ENCODE measurements at places on chromosomes 2 and 18.

DNA sequence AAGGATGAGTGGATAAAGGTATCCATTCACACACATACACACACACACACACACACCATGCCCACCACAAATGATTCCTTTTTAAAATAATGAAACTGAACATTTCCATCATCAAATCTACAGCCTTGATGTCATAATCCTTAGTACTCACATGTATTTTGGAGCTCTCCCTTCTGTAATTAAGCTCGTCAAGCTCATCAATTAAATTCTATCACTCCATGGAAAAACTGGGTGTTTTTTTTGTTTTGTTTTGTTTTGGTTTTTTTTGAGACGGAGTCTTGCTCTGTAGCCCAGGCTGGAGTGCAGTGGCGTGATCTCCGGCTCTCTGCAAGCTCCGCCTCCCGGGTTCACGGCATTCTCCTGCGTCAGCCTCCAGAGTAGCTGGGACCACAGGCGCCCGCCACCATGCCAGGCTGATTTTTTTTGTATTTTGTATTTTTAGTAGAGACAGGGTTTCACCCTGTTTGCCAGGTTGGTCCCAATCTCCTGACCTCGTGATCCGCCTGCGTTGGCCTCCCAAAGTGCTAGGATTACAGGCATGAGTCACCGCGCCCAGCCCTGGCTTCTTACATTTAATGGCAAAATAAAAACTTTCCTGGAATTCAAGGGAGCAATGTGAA, 78.6 kb upstream of the RGPD4 start:
- no peak for DNase-seq

DNA sequence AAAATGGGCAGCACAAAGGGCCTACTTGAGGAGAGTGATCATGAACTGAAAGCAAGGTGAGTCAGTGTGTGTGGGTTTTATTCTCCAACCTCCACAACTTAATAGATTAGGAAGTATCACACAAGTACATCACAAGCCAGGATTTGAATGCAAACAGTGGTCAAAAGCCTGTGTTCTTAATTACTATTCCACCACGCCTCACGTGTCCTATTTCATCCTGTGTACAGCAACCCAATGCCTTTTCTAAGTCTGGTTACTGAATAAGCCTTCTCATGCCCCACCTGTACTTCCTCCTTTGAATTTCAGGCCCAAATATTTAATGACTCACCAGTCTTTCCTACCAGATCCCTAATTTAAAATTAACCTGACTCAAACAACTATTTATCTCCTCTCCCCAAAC, 755.7 kb upstream of the SLC8A1 start:
- DNase-seq: peak; percentile 26

DNA sequence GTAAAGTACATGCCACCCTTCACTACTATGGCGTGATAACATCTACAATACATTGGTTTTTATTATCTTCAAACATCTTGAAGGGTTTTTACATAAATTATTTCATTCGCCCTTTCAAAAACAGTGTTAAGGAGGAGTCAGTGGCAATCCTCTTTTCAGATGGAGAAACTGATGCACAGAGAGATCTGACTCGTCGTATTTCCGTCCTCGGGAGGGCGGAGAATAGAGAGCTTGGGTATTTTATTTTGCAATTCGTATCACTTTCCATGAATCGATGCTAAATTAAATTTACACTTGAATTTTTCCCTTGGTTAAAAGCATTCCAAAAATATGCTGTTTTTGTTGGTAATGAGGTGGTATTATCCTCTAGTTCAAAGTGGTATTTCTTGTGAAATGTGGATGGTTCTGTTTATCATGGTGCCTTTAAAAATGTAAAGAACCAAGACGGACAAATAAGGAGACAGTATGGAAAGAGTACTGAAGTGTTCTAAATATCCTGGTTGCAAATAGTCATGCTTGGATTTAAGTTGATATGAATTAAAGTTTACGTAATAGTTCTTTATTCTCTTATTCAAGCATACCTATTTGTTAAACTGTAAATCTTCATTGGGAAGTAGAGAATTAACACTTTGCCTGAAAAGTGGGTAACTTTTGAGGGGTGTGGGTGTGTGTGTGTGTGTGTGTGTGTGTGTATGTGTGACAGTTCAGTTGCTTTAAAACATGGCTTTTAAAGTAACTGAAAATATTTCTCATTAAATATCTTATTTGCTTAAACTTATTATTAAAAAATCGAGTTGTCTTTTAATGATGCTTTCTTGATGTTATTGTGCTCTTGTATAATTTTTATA, 5.6 kb downstream of the PHLPP1 start:
- no peak for DNase-seq

- DNase-seq: no peak
Measured at GRCh38 chr2:207086136-207086535, 79.6 kb downstream of the KLF7 start.

Measured in bronchial epithelial cell (primary cell).